ENCODE measurements at places on chromosomes 3 and 15.

DNA sequence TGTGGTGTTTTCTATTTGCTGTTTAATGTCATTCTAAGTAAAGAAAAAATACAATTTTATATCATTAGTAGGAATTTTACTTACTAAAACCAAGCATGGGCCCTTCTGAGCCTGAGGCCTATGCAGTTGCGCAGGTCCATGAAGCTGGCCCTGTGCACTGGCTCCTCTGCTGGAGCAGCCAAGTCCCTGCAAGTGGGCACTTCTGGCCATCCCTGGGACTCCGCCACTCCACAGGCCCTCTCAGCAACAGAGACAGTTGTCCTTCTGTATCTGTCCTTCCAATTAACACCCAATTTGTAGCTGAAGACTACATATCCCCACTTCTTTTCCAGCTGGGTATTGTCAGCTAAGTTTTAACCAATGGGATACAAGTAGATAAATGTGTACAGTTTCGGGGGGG, 49.9 kb upstream of the RYK start:
- DNase-seq, result no peak

- DNase-seq, result peak; percentile 73
Measured at GRCh38 chr3:147397875-147398812, 8.2 kb downstream of the ZIC4 start.

- peak; percentile 67 for DNase-seq
Measured at GRCh38 chr3:189355481-189356201, 183.9 kb downstream of the TPRG1 start.

- peak; percentile 37 for DNase-seq
Measured at GRCh38 chr15:84649706-84650105, 4.4 kb downstream of the WDR73 start.

DNA sequence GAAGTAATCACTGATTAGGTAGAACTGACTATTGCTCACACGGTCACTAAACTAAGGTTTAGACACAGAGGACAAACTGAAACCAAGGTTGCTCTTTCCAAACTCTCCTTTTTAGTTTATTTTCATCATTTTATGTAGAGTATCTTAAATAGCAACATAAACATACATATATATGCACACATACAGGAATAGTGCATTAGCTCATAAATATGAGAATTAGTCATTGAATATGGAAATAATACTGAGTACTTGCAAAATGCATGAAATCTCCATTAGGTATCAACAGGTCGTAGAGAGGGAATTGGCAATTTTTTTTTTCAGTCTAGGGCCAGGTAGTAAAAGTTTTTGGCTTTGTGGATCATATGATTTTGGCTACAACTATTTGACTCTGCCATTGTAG, 557.1 kb downstream of the NLGN1 start:
- DNase-seq, result no peak

DNA sequence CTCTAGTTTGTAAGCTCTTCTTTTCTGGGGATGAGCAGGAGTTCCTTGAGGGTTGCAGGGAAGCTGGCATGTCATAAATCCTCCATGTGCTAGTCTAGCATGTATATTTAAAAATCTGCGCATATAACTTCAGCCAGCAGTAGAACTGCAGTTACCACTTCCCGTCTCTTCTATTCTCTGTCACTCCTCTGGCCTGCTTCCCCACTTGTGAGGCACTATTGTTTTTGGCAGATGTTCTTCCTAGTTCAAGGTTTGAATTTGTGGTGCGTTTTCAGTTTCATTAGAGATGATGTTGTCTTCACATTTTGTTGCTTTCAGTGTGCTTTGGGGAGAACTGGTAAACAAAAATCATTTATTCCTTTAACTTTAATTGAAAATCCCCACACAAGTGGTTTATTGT, 169.1 kb upstream of the ZPLD1 start:
- no peak for DNase-seq

DNA sequence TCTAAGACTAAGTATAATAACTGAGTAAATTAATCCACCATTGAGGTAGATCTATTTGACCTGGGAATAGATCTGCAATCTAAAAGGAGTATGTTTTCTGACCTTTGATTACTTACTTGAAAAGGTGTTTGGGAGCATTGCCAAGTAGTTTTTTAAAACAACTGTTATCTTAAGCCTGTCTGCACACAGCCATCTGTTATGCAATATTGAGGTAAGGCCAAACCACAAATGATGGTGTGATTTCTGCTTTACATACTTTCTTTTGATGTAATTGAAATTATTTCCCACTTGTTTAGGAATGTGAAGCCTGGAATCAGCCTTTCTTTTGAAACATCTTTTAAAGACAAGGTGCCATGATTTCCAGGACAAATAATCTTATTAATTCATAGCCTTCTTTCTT, 274.0 kb downstream of the BBX start:
- peak; percentile 28 for DNase-seq

DNA sequence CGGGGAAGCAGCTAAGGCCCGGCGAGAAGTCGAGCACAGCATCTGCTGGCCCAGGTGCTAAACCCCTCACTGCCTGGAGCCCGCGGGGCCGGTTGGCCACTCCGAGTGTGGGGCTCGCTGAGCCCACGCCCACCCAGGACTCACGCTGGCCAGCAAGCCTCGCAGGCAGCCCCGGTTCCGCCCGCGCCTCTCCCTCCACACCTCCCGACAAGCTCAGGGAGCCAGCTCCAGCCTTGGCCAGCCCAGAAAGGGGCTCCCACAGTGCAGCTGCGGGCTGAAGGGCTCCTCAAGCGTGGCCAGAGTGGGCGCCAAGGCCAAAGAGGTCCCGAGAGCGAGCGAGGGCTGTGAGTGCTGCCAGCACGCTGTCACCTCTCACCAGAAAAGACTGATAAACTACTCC, 8.9 kb upstream of the GABRB3 start:
- DNase-seq, result no peak

GRCh38 chr15:29081781-29082180, 187.8 kb downstream of the NSMCE3 start:
- DNase-seq, result no peak

DNA sequence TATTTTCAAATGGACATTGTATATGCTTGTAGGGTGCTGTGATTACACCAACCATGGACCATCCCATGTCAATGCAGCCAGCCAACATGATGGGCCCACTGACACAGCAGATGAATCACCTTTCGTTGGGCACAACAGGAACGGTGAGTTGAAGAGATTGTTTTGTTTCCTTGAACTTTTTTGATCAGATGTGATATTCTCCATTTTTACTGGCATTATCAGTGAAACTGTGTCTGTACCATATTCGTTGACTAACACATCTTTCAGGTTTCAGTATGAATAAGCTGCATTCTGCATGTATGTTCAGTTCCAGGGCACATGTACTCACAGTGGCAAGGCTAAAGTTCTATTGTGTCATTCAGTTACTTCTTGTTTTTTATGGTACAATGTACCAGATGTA, 655.2 kb downstream of the RBMS3 start:
- DNase-seq, result no peak

DNA sequence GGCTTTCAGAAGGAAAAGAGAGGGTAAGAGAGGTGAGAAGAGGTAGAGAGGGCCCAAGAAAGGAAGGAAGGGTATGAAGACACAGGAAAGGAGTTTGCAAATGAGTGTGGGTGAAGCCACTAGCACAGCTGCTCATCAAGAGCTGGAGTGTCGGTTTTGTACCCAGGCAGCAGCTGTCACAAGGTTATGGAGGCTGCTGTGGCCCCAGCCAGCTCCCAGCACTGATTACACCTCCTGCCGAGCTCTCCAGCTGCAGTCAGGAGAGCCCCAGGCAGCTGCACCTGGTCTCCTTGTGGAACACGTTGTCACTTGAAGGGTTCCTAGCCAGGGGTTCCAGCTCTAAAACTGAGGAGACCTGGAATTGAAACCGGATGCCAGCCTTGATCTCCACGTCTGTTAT, 60.4 kb upstream of the CHD2 start:
- DNase-seq, result no peak

GRCh38 chr3:61673651-61674050, 112.3 kb downstream of the PTPRG start:
- no peak for DNase-seq

DNA sequence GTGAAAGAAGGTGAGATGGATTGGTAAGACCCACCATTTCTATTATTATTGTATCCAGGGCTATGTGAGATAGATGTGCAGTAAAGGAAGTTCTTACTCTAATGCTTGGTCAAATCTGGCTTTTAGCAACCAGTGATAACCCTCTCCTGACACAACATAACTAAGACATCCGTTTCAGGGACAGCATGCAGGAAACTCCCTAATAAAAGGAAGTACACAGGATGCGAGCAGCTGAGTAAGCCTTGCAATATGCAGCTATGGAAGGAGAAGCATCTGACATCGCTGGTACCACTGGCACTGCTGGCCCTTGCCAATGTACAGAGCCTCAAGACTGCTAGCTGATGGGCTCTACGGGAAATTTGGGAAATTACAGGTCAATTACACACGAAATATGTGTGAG, 662.3 kb downstream of the NR2F2 start:
- DNase-seq, result no peak
